ENCODE measurements at places on chromosomes 7 and 10.

DNA sequence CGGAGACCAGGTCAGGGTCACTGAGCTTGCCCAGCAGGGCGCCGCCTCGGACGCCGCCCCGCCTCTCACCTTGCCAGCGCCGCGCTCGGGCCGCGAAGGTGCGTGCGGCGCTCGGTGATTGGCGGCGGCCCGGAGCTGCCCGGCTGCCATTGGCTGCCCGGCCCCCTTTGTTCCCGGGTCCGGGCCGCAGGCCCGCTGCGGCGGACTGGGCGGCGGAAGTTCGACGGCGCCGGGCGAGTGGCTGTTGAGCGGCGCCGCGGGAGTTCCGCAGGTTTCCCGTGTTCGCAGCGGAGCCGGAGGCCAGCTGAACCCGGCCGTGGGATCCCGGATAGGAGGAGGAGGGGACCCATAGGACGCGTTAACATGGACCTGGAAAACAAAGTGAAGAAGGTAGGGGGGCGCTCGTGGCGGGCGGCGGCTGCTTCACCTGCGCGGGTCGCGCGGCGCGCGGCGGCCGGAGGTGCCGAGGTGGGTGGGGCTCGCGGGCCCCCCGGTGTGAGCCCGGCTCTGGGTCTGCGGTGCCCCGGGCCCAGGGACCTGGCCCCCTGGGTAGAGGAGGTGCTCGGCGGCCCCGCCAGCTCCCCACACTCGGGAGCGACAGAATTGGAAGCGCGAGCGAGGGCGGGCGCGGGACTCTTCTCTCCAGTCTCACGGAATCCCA is at the start of gene TES:
Gene TES (plus strand): TSS at position 195 of the 661 bp plus-strand sequence. CDS start 169 bp downstream, at position 364.
- H3K36me3 ChIP-seq, result no peaks in the 10 kb centered on the region
- H3K27ac ChIP-seq, result peak within 1 kb of the TSS; percentile 99
- peak; percentile 74 for DNase-seq
- H3K27me3 ChIP-seq, result no peaks in the 10 kb centered on the region
- peaks cover 5% of the 10 kb centered on the region for H3K4me1 ChIP-seq

DNA sequence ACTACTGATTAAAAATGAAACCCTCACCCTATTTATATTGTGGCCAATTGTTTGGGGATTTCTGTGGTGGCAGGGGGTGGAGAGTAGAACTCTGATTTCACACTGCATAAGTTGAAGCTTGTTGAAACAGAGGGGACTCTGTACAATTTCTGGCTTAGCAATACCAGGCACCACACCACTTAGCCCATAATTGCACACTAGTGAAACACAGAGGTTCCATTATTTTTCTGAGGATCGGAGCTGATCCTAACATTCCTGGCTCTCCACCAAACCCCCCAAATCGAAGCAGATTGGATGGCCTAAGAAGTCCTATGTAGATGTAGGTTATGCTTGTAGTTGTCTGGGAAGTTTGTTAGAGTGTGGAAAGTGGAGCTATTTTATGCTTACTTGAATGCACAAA is 47.0 kb downstream of the PTN start:
- H3K27me3 ChIP-seq, result no peaks in the 10 kb centered on the region
- no peaks in the 10 kb centered on the region for H3K4me1 ChIP-seq
- DNase-seq, result no peak
- no peak overlapping the region for H3K27ac ChIP-seq
- H3K36me3 ChIP-seq, result no peaks in the 10 kb centered on the region

DNA sequence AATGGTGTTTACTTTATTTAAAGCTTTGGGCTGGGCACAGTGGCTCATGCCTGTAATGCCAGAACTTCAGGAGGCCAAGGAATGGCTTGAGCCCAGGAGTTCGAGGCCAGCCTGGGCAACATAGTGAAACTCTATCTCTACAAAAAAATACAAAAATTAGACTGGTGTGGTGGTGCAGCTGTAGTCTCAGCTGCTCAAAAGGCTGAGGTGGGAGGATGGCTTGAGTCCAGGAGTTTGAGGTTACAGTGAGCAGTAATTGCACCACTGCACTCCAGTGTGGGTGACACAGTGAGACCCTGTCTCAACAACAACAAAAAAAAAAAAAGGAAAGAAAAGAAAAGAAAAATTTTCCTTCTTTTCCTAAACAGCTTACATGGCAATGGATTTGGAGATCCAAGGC is 22.0 kb downstream of the SLC16A9 start:
- H3K27me3 ChIP-seq, result no peaks in the 10 kb centered on the region
- no peak overlapping the region for H3K27ac ChIP-seq
- no peaks in the 10 kb centered on the region for H3K36me3 ChIP-seq
- DNase-seq, result no peak
- no peak overlapping the region for H3K4me3 ChIP-seq

- H3K36me3 ChIP-seq, result no peaks in the 10 kb centered on the region
- H3K27ac ChIP-seq, result no peak overlapping the region
- no peak overlapping the region for H3K4me3 ChIP-seq
Observed at GRCh38 chr10:69389827-69390490, 26.8 kb downstream of the TACR2 start.
